Right hindlimb (tissue), 1 donor: ENCODE measurements at places on chromosomes 13 and 19.
A peak's percentile ranks its signal among the peaks of the same experiment; 100 is the strongest.

DNA sequence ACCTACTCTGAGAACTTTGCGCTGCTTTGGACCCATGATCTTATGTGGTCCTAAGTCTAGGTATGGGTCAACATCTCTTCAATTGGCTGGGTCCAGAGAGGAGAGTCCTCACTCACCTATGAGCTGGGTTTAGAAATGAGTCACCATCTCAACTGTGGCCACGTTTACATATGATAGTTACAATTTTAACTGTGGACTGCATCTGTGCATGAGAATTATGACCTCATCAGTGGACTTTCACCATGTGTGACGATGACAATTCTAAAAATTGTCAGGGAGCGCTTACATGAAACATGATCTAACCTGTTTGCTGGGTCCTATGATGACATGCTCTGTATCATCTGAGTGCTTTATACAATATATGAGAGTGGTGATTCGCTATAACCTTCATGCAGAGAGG is 12.7 kb upstream of the ZNF724 start:
- DNase-seq, result no peak

GRCh38 chr19:44598880-44599279 is 14.5 kb upstream of the IGSF23 start:
- DNase-seq, result no peak

DNA sequence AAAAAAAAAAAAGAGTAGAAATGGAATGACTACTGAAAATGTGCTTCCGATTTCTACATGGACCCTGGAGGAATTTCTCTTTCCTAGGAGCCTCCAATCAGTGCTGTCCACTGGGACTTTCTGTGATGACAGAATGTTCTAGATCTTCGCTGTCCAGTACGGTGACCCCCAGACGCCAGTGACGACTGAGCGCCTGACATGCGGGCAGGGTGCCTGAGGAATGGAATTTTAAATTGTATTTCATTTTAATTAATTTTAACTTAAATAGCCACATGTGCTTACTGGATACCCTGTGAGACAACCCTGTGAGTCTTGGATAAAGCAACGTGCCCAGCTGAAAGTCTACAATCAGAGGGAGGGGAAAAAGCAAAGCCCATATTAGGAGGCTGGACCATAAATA is 4.1 kb upstream of the TLE6 start:
- no peak for DNase-seq

- no peak for DNase-seq
Measured at GRCh38 chr13:28889086-28889732, 69.1 kb downstream of the MTUS2 start.

DNA sequence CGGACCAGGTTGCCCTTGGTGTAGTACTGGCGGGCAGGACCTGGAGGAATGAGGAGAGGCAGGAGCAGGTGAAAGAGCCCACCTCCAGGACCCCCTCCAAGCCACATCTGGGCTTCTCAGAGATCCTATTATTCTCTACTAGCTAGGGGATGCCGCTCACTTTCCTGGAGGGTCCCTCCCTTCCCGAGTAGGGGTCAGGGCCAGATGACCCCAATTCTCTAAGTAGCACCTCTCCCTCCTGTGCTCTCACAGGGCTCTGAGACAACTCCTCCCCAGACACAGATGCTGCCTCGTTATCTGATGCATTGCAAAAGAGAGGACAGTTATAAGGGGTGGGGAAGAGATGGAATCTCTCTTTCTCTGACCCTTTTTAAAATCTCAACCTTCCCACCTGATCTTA is 22.9 kb downstream of the GP6 start:
- DNase-seq, result no peak

GRCh38 chr19:50975766-50976165 is 6.4 kb upstream of the KLK6 start:
- DNase-seq, result no peak

GRCh38 chr13:111187960-111188541 is 72.9 kb downstream of the ARHGEF7 start:
- DNase-seq, result no peak

- no peak for DNase-seq
Measured at GRCh38 chr13:30071969-30072817, 221.8 kb upstream of the UBL3 start.

DNA sequence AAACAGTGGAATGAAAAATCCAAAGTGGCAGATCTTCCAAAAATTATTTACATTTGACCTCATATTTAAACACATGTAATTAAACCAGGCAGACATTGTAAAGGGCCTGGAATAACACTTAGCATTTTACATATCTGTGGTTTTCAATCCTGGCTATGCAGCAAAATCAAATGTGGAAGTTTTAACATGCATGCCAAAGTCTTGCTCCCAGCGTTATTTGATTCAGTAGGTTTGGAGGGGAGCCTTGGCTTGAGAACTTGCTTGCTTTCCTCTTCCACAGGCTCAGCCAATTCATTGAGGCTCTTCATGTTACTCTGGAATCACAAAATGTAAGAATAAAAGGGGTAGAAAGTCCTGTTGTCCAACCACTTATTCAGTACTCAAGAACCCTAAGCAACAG is 42.5 kb upstream of the INTS6 start:
- DNase-seq, result peak; percentile 40

DNA sequence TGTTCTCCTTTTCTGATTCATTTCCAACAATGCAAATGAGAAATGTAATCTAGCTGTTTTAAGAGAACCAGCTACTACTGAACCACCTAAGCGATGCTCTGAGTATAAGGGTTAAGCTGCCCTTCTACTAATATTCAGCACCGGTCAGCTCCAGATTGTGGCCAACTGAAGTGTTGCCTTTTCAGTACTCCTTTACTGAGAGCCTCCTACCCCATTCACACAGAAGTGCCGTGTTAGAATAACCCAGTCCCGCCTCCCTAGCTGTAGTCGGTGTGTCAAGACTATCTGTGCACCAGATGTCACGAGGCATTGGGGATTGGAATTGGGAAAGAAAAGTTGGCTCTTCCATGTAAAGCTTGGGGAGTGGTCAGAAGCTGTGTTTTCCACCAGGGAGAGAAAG is 45.4 kb downstream of the FAM124A start:
- no peak for DNase-seq

- no peak for DNase-seq
Measured at GRCh38 chr19:3699741-3700241, 477 bp downstream of the PIP5K1C start.
